Anterior cingulate cortex (tissue), 58 donors: ENCODE measurements at places on chromosomes 7 and 10.

DNA sequence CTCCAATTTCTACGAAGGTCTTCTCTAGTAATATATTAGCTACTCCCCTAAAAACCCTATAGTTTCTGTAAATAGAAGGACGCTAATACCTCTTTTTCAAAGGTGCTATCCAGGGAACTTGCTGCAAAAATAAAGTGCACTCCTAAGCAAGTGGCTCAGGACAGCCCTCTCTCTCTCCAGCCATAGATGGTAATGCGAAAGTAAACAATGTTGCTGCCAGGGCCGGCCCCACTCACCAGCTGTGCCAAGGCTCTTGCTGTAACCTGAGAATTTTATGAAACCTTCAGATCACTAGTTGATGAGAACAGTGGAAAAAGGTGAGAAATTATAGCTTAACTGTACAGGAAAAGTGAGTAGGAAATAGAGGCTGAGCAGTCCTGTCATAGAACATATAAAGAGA is 10.9 kb upstream of the TAS2R39 start:
- no peak for DNase-seq

GRCh38 chr10:88076027-88076880 is 212.8 kb downstream of the PTEN start:
- no peak for DNase-seq

DNA sequence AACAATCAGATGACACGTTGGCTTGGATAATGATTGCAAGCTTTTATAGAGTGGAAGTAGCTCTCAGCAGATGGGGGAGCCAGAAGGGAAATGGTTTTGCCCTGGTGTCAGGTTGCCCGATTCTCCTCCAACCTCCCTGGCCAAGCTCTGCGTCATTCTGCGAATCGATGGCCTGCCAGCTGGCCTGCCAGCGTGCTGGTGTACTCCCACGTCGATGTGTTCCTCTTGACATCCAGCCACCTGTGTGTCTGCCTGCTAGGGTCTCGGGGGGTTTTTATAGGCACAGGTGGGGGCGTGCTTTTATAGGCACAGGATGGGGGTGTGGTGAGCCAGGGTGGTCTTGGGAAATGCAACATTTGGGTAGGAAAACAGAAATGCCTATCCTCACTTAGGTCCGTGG is 4.6 kb downstream of the NET1 start:
- no peak for DNase-seq

- DNase-seq: no peak
Measured at GRCh38 chr10:112304267-112304859, 21.2 kb downstream of the TECTB start.

- DNase-seq: no peak
Measured at GRCh38 chr10:113415246-113415645, 137.6 kb upstream of the HABP2 start.

DNA sequence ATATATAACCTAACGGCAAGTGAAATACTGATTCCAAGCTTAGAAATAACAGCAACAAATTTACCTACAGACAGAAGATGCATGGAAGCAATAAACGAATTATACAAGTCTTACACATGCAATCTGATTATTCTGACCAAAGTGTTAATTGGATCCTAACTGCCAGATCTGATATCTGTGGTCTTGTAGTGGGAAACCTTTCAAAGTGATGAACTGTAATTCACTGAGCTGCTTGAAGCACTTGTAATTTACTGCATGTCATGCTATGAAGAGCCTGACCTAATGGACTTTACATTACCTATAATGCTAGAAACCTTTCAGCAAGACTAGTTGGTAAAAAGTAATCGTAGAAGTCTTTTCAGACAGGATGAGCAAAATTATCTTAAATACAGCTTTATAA is 205.6 kb downstream of the FOXP2 start:
- DNase-seq: no peak

DNA sequence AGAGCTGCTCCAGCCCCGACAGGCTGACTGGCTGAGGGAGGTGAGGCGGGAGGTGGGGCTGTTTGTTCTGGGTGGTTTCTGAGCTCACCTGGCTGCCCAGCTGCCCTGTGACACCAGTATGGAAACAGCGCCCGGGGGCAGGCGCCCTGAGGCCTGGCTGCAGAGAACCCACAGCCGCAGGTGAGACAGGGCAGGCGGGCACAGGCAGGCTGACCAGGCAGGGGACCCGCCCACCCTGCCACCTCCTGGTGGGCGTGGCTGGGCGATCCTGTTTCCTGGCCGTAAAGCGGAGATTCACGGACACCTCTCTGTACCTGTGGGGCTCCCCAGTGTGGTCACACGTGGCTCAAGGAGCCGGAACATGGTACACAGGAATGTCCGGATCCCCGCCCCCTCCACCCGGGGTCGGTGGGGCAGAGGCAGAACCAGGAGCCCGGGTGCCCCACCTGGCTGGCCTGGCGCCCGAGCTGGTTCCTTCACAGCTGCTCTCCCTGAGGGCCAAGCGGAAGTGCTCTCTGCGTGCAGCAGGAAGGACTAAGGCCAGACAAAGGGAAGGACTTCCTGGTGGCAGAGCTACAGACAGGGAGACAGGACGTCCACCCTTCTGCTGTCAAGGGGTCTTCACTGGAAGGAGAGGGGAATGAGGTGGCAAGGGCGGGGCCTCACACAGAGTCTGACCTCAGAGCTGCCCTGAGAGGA is 3.9 kb downstream of the MICALL2 start:
- no peak for DNase-seq
